ENCODE measurements at places on chromosomes 1 and 21.

GRCh38 chr1:232335741-232336293 is 294.1 kb downstream of the SIPA1L2 start:
- DNase-seq, result no peak

- DNase-seq, result peak; percentile 74
These were observed 59.1 kb downstream of the FAAP20 start for GRCh38 chr1:2135441-2135841.

DNA sequence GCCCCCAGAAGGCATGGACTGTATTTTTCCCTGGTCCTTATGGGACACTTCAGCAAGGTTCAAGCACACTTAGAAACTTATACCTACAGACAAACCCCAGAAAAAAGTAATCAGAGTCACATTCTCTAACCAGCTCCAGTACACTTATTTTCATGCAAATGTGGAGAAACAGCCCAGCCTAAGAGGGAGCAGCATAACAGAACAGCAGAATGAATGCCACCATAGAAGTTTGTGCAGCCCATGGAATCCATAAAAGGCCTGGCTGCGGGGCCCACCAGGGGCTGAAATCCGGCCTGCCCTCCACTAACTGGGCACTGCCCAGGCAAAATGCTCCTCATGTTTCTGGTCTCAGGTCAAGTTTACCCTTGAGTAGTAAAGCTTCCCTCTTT is 60.4 kb upstream of the ATP1A1 start:
- no peak for DNase-seq

- no peak for DNase-seq
These were observed 45.4 kb upstream of the PCBP3 start for GRCh38 chr21:45598109-45598508.

- no peak for DNase-seq
These were observed 78.0 kb downstream of the BCAR3 start for GRCh38 chr1:93603601-93604000.

- peak; percentile 30 for DNase-seq
These were observed 19.3 kb downstream of the HS2ST1 start for GRCh38 chr1:86933562-86934377.

- DNase-seq, result no peak
These were observed 1.5 kb upstream of the SCP2 start for GRCh38 chr1:52925571-52926005.

GRCh38 chr1:53521924-53522552 is 62.8 kb downstream of the DMRTB1 start:
- DNase-seq, result no peak

DNA sequence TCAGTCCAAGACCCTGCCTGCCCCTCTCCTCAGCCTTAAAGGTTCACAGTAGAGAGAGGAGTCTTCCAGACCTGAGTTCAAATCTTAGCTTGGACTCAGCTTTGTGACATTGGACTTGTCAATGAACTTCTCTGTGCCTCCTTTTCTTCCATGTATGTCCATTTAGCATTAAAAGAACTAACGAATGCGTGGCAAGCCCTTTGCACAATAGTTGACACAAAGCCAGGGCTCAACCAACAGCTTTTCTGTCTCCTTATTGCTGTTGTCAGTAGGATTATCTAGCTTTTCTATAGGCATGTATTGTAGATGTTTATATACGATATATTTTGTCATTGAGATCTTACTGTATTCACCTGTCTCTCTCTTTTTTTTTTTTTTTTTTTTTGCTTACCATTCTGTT is 450.8 kb downstream of the PTPRU start:
- no peak for DNase-seq

GRCh38 chr1:234545517-234546386 is 64.2 kb downstream of the IRF2BP2 start:
- DNase-seq, result no peak

DNA sequence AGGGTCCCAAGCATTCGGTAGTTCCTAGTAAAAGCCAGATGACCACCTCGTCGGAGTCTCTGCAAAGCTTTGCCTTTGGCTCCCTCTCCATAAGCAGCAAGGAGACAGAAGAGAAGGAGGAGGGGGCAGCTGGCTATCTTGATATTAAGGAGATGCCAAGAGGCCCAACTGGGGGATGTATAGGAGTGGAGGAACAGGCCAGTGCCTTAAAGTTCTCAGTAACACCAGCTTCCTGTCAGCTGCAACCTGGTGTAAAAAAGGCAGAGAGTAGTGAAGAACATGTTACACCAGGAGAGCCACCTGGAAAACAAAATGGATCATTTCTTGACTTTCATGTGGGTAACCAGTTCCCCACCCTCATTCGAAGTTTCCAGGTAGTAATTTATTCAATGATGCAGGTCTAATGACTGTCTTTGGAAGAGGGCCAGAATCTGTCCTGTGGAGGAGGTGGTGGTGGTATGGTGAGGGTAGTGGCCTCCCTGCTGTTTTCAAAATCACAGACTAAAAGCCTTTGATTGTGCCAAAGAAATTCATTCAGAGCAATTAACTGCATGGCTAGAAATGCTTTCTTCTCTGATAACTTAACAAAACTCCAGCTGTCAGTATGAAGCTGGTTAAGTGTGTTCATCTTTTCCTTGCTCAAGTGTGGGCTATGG is 27.3 kb downstream of the TMEM200B start:
- DNase-seq, result no peak

- no peak for DNase-seq
These were observed 41.6 kb upstream of the PADI1 start for GRCh38 chr1:17163371-17163770.

- peak; percentile 36 for DNase-seq
These were observed 466 bp downstream of the PEX10 start for GRCh38 chr1:2411801-2412394.

DNA sequence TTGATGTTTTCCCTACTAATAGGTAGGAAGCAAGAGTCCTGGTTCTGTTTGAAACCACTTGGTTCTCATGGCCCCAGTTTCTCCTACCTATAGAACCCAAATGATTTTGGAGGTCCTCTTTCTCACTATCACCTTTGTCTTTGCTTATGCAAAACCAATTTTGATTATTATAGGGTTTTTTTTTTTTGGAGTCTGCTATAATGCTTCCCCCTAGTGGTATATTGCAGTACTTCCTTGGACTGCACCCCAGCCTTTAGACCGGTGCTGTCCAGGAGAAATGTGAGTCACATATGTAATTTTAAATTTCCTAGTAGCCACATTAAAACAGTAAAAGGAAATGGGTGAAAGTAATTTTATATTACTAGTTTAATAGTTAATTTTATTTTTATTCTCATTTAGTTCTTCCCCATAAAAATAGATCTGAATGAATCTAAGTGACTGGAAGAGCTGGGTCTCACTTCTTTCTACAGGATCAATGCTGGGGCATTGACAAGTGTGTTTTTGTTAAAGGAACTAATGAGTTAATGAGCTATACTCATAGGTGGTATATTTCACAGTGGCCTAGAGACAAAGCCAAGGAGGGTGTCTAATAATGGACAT is 10.6 kb downstream of the FCMR start:
- peak; percentile 44 for DNase-seq
